Spinal cord (tissue), 10 donors: ENCODE measurements at places on chromosomes 16 and 17. TPM values are rescaled to one million over a fixed set of nuclear protein-coding genes. Genes with fewer than 3 reads are reported as not detected.

ADORA2B gene
- 7.8 TPM for polyA plus RNA-seq

GRCh38 chr17:60676758-60677307 lies 818 bp upstream of the BCAS3 start:
- DNase-seq = no peak

GRCh38 chr16:89052191-89052889 lies 41.3 kb upstream of the ACSF3 start:
- DNase-seq = no peak

GRCh38 chr17:47757386-47757785 lies 24.4 kb downstream of the TBX21 start:
- no peak for DNase-seq

DNA sequence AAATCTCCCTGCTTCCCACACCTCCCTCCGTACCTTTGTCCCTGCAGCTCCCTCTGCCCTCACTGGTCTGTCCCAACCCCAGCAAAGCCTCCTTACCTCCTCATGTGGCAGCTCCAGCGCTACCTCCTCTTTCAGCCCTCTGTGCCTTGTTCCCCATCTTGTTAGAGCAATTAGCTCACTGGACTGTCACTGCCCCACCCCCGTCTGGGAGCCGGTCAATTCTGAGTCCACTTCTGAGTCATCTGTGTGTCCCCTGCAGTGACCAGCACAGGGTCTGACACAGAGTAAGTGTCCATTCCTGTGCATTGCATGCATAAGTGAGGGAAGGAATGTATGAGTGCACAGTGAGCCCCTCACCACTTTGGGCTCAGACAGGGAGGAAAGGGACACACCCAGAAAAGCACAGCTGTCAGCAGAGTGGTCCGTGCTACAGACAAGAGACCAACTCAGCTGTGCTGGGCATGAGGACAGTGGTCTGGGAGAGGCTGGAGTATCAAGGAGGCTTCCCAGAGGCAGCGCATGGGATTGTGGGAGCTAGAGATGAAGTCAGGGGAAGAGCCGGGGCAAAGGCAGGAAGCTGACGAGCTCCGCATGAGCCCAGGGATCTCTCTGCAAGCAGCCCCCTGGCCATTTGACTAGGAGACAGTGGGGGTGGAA lies 45.9 kb downstream of the PITPNM3 start:
- no peak for DNase-seq

DNA sequence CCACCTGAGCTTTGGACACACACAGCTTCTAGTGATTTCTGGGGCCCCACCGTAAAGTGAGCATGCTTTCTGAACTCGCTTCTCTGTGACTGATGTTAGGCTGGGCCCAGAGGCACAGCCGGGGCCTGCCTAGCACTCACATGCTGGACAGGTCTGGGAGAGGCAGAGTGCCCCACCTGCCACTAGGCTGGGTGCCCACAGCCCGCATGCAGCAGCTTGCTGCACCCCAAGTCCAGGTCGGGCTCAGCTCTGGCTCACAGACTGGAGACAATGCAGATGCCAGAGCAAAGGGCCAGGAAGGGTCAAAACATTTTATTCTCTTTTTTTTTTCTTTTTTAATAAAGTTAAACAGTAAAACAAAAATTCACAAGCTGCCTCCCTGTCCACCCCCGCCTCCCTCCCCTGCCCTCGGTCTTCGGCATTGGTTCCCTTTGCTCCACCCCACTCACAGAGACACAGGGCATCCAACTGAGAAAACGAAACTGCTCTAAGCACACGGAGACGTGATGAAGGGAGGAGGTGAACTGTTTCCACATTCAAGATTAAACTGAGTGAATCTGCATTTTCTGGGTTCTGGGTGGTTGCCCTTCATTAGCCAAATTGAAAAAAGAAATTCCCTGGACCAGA lies 9.7 kb downstream of the CNP start:
- no peak for DNase-seq

GRCh38 chr17:66354472-66354871 lies 52.1 kb downstream of the PRKCA start:
- no peak for DNase-seq

DNA sequence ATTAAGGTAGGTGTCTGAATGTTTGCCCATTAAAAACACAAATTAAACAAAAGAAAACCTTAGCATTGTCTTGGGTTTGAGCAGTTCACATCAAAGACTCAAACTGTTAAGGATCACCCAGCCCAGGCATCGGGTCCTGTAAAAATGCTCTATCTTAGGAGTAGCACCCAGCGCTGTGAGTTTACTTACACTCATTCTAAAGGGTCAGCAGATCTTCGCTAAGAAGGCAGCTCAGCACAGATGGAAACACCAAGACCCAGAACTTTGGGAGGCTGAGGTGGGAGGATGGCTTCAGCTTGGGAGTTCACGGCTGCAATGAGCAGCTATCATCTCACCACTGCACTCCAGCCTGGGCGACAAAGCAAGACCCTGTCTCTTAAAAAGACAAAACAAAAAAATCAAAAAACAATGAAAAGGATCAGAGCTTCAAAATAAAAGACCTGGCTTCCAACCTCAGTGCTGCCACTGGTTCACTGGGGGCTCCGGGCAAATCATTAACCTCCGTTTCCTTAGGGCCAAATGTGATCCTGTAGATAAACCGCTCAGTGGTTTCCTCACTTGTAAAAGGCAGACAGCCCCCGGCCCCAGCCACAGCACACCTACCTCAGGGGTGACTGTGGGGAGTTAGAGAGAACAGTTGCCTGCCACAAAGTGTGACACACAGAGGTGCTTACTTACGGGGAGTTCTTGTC lies 11.1 kb downstream of the COG1 start:
- no peak for DNase-seq

DNA sequence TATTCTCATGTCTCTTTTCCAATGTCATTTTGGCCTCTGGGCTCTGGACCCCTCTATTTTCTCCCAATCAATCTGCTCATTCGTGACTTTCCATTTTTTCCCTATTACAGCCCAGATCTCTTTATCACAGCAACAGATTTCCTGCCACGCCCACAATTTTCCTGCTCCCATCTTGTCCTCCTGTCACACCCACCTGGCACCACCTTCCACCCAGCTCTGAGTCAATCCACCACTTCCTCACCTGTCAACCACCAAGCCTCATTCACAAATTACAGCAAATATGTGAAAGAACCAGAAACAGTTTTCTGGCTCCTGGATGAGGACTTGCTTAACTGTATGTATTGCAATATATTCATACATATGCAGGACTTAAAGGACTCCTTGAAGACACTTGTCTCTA lies 311.3 kb downstream of the GRIN2A start:
- no peak for DNase-seq
